ENCODE measurements at places on chromosomes 6 and 20.

- DNase-seq: no peak
These were observed 859.0 kb downstream of the QKI start for GRCh38 chr6:164273491-164273890.

DNA sequence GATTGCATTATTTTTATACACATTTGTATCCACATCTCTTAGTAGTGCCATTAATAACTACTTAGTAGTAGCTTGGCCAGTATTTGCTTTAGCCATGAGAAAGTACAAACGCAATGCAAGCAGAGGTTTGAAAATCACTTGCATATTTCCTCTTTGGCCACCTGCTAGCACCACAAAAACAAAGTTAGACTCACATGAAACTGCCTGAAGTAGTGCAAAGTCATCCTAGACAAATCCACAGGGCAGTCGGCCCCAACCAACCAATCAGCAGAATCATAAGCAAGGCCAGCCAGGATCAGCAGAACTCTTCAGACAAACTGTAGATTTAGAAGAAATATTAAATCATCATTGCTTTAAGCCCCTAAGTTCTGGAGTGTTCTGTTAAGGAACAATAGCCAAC, 135.2 kb upstream of the VGLL2 start:
- DNase-seq: no peak

DNA sequence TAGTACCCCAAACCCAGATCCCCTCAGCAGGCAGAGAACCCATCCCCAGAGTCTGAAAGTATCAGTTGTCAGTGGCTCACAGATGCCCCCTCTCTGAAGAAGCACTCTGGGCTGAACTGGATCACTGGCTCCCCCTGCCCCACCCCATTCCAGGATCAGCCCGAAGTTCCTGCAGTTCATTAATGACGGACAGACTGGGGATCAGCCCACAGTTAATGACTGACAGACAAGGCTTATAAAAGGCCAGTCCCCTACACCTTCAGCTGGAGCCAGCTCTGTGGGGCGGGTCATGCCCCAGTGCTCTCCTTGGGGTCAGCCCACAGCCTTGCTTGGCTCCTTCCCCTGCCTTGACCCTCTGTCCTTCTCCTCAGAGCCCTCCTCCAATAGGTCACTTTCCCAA, 21.7 kb downstream of the KIAA1755 start:
- no peak for DNase-seq

GRCh38 chr20:38343311-38344106, 2.8 kb upstream of the LBP start:
- no peak for DNase-seq

DNA sequence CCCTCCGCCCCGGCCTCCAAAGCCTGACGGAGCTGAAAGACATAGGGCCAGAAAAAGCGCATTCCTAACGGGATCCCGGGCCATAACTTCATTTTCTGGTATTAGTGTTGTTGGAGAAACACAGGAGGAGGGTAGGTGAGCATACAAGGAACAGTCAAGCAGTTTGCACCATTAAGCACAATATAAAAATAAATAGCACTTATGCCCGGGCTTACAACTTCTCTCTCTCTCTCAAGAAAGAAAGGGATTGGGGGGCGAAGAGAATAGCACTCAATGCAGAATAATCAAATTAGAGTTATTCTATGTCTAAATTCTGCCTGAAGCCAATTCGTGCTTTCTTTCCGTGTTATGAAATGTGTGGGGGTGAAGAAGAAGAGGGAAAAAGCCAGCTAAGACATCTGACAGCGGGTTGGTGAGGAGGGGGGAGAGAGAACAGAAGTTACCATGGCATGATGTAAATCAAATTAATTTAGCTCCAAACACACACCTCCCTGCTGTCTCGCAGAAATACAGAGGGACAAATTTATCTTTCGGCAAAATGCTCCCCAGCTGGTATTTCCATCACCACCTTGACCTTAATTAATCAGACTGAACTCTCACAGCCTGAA, 508 bp upstream of the METTL24 start:
- DNase-seq: no peak

DNA sequence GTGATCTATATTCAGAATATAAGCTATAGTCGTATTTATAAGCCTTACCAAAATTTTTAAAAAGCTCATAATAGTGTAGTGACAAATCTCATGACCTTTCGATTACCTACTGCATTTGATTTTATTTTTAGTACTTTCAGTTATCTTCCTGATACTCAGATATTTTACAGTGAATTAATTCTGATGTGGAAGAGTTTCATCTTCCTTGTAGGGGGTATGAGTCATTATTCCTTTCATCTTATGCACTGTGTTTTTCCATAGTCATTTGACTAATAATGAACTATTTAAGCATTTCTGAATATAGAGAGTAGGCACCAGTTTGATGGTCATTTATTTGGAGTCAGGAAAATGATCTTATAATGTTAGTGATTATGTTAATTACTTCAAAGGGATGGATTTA, 36.4 kb downstream of the HDGFL1 start:
- no peak for DNase-seq

- no peak for DNase-seq
These were observed 292.6 kb upstream of the PREP start for GRCh38 chr6:105695461-105695860.

DNA sequence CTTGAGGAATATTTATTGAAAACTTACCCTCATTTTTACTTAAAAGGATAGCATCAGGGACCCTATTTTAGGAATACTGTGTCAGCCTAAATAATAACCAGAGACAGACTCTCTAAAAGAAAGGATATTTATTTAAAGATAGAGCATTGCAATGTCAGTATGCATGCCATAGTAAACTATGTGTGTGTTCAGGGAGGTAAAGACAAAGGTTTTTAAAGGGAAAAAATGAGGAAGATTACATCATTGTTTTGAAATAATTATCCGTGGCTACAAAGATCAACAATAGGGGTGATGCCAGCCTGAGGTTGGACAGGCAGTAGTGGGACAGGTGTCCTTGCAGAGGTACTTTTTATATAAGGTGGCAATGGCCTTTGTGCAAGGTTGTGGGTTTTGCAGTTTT, 23.7 kb upstream of the CFAP206 start:
- no peak for DNase-seq

DNA sequence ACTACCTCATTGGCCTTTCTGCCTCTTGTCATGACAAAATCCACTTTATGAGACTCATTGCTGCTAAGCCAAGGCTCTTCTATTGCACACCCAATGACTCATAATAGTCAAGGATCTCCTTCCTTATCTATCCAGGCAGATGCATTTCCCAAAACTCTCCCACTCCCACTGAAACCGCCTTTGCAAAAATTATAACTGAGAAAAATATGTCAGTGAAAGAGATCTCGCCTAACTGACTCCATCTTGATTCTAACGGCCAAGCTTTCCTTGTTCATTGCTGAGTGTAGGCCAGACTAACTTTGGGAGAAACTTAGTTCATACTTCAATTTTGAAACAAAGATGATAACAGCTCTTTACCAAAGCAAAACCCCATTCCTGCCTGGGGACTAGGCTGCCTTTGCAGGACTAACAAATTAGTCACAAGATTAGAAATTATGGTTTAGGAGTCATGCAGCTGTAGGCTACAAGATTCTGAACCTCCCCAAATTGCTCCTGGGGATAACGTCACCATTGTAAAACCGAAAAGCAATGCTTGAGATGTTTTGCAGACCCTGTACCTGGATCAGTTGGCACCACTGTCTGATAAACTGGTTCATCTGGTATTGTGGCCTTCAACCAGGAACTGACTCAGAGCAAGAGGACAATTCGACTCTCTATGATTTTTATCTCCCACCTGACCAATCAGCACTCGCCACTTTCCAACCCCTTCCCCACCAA, 47.1 kb downstream of the HAO1 start:
- no peak for DNase-seq

DNA sequence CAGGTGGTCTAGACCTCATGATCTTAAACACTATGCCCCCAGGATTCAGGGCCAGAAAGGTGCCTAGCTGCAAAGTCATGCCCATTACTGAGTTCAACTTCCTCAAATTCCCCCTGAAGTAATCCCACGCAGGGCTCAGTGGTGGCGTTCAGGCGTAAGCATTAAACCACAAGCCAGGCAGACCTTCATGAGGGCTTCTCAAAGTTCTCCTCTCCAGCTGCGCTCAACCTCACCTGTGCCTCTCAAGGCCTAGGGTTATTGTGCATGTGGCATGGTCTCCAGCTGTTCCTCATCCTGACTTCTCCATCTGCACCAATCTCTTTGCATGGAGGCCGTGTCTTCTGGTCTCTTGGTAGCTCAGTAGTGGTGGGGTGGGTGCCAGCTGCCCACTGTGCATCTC, 113.6 kb downstream of the TSHZ2 start:
- no peak for DNase-seq
